ENCODE measurements at places on chromosomes 4 and X.

DNA sequence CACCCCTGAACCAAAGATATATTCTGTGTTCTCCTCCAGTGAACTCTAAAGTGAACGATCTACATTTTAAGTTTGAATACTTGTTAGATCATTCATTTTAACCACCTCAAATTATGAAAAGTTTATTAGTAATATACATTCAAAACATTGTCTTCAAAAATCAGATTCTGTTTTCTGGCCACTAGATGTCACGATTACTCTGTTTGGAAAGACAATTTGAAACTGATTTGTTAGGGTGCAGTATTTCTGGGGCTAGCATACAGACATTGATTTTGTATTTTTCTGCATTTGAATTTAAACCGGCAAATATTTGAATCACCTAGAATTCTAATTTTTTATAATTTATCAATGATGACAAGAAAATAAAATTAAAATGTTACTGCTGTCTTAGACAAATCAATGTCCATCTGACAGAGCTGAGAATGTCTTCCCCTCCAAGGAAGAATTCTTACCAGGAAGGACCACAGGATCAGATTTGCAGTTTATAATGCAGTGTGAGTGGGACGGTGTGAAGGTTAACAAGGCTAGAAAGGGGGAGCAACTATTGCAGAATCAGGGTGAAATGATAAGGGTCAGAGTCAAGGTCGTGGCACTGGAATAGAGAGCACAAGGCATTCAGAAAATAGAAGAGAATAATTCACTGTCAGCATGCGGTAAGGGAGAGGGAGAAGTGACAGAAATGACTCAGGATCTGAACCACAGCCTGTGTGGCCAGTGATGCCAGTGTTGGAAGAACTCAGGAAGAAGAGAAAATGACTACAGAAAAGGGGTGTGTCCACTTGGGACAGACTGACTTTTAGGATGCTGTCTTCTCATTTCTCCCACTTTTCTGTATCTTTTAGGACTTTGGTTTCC lies 91.6 kb downstream of the ANXA10 start:
- DNase-seq: no peak

GRCh38 chr4:187789078-187789477 lies 206.5 kb upstream of the ZFP42 start:
- DNase-seq: no peak

DNA sequence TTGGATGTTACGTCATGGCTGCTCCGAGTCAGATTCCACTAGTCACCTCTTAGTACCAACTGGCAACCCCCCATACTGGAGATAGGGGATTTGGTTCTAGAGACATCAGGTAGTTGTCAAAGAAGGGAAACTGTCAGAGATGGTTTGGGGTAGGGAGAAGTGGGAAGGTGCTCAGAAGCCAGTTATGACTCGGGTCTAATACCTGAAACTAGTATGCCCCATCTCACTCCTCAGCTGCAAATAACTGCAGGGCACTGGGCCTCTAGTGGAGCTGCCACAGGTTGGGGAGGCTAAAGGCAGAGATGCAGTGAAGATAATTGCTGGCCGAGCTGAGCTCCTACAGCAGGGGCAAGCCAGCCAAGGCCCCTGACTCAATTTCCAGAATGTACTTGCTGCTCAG lies 30.0 kb downstream of the OTUD6A start:
- DNase-seq: no peak

GRCh38 chr4:153428941-153429475 lies 37.2 kb upstream of the TMEM131L start:
- peak; percentile 60 for DNase-seq

- no peak for DNase-seq
Measured at GRCh38 chr4:124590480-124590879, 122.1 kb downstream of the ANKRD50 start.

- DNase-seq: no peak
Measured at GRCh38 chrX:150062292-150063137, 124.2 kb upstream of the EOLA2 start.

GRCh38 chr4:138727731-138728130 lies 287.9 kb upstream of the NOCT start:
- no peak for DNase-seq

All from naive thymus-derived CD8-positive, alpha-beta T cell (primary cell).